ENCODE measurements at places on chromosomes 16 and 17. TPM values are rescaled to one million over a fixed set of nuclear protein-coding genes. Genes with fewer than 3 reads are reported as not detected.

Gene KRT27
- not detected for total RNA-seq

Gene DOC2B
- 4.1 TPM for total RNA-seq

Gene FA2H
- not detected for total RNA-seq

Gene C1QL1
- total RNA-seq = 0.75 TPM

Gene AGRP
- not detected for total RNA-seq

Gene BEAN1
- total RNA-seq = 2.5 TPM

Gene CCL3
- not detected for total RNA-seq

- peaks cover 13% of the 10 kb centered on the region for H3K4me1 ChIP-seq
- no peaks in the 10 kb centered on the region for H3K27me3 ChIP-seq
- H3K4me3 ChIP-seq = peak overlapping the region; percentile 76
- no peak for DNase-seq
- peak overlapping the region; percentile 81 for H3K27ac ChIP-seq
Observed at GRCh38 chr17:77958716-77959125, 218 bp downstream of the TNRC6C start.

DNA sequence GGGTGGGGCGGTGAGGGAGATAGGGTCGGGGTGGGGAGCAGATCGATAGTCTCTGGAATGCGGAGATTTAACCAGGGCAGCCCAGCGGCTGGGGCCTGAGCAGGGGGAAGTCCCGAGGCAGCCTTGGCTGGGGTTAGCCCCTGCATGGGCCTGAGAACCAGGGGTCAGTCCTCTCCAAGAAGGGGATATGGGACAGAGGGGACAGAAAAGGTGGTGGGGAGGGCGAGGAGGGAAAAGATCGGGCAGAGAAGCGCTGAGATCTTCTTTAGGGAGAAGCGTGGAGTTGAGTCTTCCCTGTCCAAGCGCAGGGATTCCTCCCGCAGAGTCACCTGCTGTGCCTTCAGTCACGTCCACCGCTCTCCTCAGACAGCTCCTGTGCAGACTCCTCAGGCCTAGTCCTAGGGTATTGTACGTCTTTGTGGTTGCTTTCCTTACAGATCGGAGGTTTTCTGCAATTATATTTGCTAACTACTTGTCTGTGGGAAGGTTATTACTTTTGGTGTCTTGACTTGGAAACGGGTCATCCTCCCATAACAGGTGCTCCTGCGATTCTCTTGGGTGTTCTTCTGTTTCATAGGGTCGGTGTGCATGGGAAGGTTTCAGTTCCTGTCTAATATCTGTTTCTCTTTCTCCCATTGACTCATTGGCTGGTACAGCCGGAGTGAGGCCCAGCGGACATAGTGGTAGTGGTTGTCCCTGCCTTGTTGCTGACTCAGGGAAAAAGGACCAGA, 952 bp downstream of the CD300A start:
- H3K4me3 ChIP-seq = no peak overlapping the region
- H3K4me1 ChIP-seq = no peaks in the 10 kb centered on the region
- no peak for DNase-seq
- no peak overlapping the region for H3K27ac ChIP-seq

DNA sequence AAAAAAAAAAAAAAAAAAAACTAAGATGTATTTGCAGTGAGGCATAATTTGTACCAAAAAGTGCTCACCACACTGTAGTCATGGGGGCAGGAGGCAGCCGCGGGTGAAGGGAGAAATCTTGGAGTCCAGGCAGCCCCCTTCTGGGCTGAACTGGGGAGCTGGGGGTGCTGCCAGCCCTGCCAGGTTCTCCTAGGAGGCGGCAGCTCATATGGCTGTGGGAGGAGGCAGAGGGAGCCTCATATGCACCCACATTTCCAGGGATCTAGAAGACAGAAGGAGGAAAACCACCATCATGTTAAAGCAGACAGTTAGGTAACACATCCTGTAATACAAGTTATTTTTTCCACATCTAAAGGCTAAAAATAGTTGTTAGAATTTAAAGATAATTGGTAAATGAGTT, 16.3 kb downstream of the MAPT start:
- H3K4me3 ChIP-seq = no peak overlapping the region
- peaks cover 4% of the 10 kb centered on the region for H3K4me1 ChIP-seq
- no peak overlapping the region for H3K27ac ChIP-seq
- H3K36me3 ChIP-seq = no peaks in the 10 kb centered on the region

DNA sequence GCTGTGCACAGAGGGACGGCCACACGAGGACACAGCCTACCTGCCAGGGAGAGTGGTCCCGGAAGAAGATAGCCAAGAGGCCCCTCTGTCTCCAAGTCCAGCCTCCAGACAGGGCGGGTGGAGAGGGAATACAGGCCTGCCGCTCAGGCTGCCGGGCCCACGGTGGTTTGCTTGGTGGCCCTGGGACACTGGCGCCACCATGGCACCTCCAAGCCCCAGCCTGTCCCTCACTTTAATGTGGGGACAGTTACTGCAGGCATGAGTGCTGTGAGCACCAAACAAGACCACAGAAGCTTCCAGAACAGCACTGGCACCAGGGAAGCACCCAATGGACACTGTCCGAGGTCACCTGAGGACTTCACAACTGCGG, 22.0 kb upstream of the CHMP6 start:
- DNase-seq = no peak
- H3K27me3 ChIP-seq = peaks cover 42% of the 10 kb centered on the region
- H3K4me3 ChIP-seq = no peak overlapping the region
- H3K27ac ChIP-seq = no peak overlapping the region

- peaks cover 97% of the 10 kb centered on the region for H3K36me3 ChIP-seq
- H3K27ac ChIP-seq = peak overlapping the region; percentile 88
- H3K4me3 ChIP-seq = no peak overlapping the region
- H3K27me3 ChIP-seq = no peaks in the 10 kb centered on the region
- peak; percentile 74 for DNase-seq
Observed at GRCh38 chr17:45092911-45093430, 31.9 kb downstream of the NMT1 start.

DNA sequence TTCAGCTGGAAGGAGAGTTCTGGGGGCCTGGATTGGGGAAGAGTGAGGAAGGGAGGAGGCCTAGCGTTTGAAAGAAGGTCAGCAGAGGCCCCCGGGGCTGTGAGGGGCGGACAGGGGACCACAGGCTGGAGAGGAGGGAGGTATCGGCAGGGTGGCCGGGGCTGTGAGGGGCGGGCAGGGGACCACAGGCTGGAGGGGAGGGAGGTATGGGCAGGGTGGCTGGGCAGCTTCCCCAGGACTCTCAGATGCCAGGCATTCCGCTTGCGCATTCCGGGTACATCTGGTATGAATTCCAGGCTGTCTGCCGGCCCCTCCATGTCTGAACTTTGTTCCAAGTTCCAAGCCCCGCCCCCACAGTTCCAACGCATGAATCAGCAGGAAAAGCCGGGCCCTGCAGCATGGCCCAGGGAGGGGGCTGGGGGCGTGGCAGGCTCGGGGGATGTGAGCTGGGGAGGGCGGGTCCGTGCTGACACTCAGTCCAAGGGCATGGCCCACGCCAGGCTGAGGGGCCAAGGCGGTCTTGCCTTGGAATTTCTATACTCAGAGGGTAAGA, 4.3 kb upstream of the TLCD2 start:
- peaks cover 11% of the 10 kb centered on the region for H3K36me3 ChIP-seq
- DNase-seq = peak; percentile 97
- H3K4me3 ChIP-seq = peak overlapping the region; percentile 88
- peak overlapping the region; percentile 99 for H3K27ac ChIP-seq

GRCh38 chr17:82287868-82288801, 14.6 kb upstream of the CSNK1D start:
- H3K36me3 ChIP-seq = no peaks in the 10 kb centered on the region
- H3K27ac ChIP-seq = peak overlapping the region; percentile 71
- H3K27me3 ChIP-seq = no peaks in the 10 kb centered on the region

- no peak overlapping the region for H3K4me3 ChIP-seq
- H3K4me1 ChIP-seq = no peaks in the 10 kb centered on the region
- peaks cover 3% of the 10 kb centered on the region for H3K27me3 ChIP-seq
- DNase-seq = peak; percentile 72
- H3K36me3 ChIP-seq = no peaks in the 10 kb centered on the region
- no peak overlapping the region for H3K27ac ChIP-seq
Observed at GRCh38 chr16:89192956-89193575, 7.3 kb downstream of the SLC22A31 start.

DNA sequence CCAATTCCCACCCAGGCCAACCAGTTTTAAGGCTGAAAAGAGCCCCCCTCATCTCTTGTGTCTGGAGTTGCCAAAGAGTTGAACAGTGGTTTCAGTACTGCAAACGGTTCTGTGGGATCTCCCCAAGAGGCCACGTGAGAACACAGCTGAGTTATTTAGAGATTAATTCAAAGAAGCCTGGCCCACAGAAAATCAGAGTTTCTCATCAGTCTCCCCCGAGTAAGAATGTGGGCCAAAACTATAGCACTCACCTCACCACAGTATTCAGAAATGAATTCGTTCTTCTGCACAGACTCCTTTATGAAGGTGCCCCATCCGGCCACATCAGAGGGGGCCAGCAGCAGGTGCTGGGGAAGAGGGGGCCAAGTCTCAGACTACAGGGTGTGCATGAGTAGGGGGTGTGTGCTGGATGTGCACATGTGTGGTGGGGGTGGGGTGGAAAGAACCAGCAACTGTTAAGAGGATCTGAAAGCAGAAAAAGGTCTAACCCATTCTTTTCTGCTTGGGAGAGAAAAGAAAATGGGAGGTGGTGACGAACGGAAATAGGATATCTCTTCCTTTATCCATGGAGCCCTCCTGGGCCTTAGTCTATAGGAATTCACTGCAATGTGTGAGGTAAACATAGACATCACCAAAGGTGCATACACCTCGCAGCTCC, 22.6 kb downstream of the CNTNAP1 start:
- H3K36me3 ChIP-seq = peaks cover 33% of the 10 kb centered on the region
- no peaks in the 10 kb centered on the region for H3K4me1 ChIP-seq
- H3K27ac ChIP-seq = no peak overlapping the region
- no peak overlapping the region for H3K4me3 ChIP-seq

DNA sequence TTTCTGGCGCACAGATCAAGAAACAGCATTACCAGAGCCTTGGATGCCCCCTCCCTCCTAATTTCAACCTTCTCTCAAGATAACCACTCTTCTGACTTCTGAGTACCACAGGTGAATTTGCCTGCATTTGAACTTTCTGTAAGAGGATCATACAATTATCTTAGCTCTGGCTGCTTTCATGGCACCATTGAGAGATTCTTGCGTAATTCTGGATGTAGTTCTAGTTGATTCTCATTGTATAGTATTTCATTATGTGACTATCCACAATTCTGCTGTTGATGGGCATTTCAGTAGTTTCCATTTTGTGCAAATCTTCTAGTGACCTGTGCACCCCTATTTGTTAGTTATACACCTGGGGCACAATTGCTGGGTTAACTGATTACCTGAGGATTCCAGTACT, 7.5 kb downstream of the CDH3 start:
- DNase-seq = no peak
- no peaks in the 10 kb centered on the region for H3K4me1 ChIP-seq
- H3K27ac ChIP-seq = no peak overlapping the region
- H3K4me3 ChIP-seq = no peak overlapping the region
- peaks cover 18% of the 10 kb centered on the region for H3K27me3 ChIP-seq
- no peaks in the 10 kb centered on the region for H3K36me3 ChIP-seq

- DNase-seq = no peak
- no peak overlapping the region for H3K4me3 ChIP-seq
- no peak overlapping the region for H3K27ac ChIP-seq
- H3K36me3 ChIP-seq = no peaks in the 10 kb centered on the region
Observed at GRCh38 chr17:45667591-45668171, 116.4 kb upstream of the CRHR1 start.

DNA sequence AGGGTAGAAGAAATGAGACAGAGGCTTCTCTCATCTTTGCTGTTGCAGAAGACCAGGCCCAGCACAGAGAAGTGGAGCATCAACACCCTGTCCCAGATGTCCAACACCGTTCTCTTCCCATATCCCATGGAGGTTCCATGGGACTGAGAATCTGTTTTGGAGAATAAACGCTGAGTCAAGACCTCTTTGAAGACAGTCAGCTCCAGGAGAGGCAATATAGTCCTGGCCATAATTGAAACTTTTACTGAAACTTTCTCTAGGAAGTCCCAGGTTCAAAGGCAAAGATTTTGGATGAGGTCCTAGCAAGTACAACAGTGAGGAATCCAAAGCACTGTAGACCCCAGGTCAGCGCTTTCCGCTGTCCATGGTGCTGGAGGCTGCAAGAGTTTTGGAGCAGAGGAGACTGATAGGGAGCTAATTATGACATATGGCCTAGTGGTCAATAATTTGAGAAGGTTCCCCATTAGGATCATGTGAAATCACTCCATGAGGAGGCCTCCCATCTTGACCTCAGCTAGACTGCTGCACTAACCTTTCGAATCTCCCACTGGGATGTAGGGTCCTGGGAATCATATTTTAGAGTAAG, 36.0 kb downstream of the OSBPL7 start:
- H3K27ac ChIP-seq = no peak overlapping the region
- no peak for DNase-seq
- H3K36me3 ChIP-seq = no peaks in the 10 kb centered on the region
- H3K4me3 ChIP-seq = no peak overlapping the region
- peaks cover 9% of the 10 kb centered on the region for H3K4me1 ChIP-seq
- peaks cover 59% of the 10 kb centered on the region for H3K27me3 ChIP-seq

DNA sequence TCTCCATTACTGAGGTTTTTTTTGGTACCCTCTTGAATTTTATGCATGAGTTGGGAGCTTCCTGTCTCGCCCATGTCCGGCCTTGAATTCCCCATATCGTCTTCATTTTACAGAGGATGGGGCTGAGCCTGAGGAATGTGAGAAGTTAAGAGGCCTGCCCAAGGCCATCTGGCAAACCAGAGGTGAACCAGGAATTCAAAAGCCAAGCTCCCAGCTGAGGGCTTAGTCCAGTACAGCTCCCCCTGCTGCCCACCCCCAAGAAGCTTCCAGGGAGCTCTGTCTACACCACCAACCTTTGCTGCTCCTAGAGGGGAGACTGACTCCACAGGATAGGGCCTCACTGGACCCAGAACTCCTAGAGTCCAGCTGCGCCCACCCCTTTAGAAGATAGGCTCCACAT, 20.7 kb upstream of the C16orf78 start:
- no peak overlapping the region for H3K4me3 ChIP-seq
- no peaks in the 10 kb centered on the region for H3K36me3 ChIP-seq
- no peak overlapping the region for H3K27ac ChIP-seq
- no peak for DNase-seq

DNA sequence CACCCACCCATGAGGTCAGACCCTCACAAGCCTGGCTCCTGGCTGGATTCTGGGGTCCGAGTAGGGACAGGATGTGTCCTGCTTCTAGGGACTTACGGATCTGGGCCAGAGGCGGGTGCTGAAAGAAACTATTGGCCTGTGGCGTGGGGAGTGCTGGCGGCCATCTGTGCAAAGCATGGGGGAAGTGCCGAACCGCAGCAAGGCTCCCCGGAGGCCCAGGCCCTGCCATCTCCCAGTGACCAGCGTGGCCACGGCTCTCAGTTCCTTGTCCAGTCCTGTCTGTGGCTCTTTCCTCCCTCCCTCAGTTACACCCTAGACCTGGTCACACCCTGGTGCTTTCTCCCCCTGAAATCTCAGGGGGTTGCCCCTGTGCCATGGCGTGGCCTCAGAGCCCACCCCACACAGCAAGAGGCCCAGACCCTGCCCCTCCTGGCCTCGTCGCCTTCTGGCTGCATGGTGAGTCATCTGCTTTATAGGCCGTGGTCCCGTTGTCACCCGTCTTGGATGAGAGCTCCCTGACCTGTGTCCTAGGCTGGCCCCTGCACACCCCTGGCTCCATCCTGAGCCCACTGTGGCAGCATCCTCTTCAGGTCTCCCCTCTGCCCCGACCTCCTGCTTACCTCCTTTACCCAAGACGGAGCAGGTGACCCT, 54.5 kb downstream of the PRMT7 start:
- H3K36me3 ChIP-seq = no peaks in the 10 kb centered on the region
- H3K4me3 ChIP-seq = no peak overlapping the region
- no peak overlapping the region for H3K27ac ChIP-seq
- H3K27me3 ChIP-seq = peaks cover 19% of the 10 kb centered on the region
- DNase-seq = no peak
